ENCODE measurements at places on chromosomes 7 and 10.

DNA sequence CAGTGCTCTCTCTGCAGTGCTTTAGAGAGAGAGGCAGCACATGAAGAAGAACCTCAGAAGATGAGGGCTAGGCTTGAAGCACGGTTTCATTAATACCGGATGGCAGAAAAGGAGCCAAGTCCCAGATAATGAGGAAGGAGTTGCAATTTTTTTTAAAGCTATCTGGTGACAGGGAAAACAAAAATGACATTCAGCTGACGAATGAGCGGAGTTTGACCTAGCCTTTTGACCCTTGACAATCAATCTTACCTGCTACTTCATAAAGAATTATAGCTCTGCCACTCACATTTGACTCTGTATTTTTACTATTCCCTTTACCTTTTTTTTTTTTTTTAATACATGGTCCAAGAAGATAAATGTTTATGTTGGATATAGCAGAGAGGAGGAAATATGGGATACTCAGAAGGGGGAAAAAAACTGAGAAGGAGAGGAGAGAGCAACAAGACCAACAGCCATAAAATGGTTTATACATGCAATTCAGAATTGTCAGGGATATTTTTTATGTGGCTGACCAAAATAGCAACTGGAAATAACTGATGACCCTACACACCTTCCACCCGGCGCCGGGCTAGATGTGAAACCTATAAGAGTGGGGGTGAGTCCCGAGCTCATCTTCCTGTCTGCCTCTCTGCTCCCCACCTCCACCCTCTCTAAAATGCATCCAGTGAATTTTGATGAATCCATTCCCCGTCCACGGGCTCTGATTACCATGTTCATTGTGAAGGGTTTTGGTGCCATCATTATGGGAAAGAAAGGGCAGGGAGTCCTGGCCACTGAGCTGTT is 274.4 kb upstream of the YAE1 start:
- DNase-seq = no peak
- H3K27ac ChIP-seq = no peak overlapping the region
- H3K27me3 ChIP-seq = peaks cover 5% of the 10 kb centered on the region

- peaks cover 11% of the 10 kb centered on the region for H3K27me3 ChIP-seq
- no peak overlapping the region for H3K4me3 ChIP-seq
- DNase-seq = no peak
- H3K27ac ChIP-seq = no peak overlapping the region
Measured at GRCh38 chr10:63920926-63921325, 399.7 kb downstream of the REEP3 start.

- H3K27me3 ChIP-seq = peaks cover 5% of the 10 kb centered on the region
- H3K36me3 ChIP-seq = no peaks in the 10 kb centered on the region
- no peak for DNase-seq
- H3K27ac ChIP-seq = no peak overlapping the region
- no peak overlapping the region for H3K4me3 ChIP-seq
Measured at GRCh38 chr10:132296666-132297443, 10.9 kb downstream of the STK32C start.

DNA sequence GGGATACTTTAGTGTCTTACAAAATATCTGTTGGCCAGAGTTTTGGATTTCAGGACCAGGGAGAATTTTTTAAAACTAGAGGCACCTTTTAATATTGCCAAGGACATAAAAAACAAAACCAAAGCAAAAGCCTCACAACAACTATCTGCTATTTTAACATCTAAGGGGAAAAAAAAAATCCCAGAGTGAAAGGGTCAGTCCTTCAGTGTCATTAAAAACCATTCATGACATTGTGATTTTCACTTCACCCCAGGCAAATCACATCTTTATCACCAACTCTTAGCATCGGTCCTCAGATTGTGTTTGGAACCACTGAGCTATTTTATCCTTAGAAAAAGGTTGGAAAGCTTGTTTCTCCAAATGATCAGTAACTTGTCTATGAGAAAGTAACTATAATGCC is 10.7 kb downstream of the CEP41 start:
- H3K4me1 ChIP-seq = no peaks in the 10 kb centered on the region
- no peak overlapping the region for H3K4me3 ChIP-seq
- H3K36me3 ChIP-seq = no peaks in the 10 kb centered on the region
- no peak for DNase-seq
- no peaks in the 10 kb centered on the region for H3K27me3 ChIP-seq
- H3K27ac ChIP-seq = no peak overlapping the region

Data from activated B cell treated with CpG ODN at 0.5 μM for 24 hours (primary cell).